ENCODE measurements at places on chromosomes 2 and 18.

DNA sequence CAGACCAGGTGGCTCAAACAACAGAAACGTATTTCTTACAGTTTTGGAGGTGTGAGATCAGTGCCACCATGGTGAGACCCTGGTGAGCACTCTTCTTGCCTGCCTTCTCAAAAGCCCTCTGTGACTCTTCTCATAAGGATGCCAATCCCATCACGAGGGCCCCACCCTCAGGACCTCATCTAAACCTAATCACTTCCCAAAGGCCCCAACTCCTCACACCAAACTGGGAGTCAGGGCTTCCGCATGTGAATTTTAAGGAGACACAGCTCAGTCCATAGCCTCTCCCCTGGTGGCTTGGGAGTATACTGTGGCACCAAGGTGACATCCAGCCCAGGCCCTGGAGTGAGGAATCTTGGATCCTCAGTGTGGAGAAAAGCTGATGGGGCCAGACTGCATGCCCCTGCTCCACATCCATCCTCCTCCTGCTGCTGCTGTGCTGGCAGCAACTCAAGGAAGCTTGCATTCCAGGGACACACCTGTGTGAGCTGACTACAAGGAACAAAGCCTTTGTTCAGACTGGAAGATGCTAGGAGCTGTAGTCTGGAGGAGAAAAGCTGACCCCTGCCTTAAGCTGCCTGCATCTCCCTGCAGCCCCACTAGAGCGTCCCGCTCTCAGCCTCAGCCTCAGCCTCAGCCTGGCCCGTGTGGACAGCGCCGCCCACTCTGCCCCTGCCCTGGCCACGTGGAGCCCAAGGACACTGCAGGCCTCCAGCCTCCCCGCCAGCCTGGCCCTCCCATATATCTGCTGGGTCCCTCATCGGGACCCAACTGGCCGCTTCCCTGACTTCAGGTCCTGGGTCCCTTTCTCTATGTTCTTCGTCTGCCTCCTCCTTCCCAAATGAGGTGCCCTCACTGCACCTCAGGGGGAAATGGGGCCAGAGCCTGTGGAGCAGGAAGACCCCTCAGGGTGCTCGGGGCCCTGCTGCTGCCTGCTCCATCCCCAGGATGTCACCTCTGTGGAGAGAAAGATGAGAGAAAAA, 87.8 kb upstream of the RAB6C start:
- no peak for DNase-seq

DNA sequence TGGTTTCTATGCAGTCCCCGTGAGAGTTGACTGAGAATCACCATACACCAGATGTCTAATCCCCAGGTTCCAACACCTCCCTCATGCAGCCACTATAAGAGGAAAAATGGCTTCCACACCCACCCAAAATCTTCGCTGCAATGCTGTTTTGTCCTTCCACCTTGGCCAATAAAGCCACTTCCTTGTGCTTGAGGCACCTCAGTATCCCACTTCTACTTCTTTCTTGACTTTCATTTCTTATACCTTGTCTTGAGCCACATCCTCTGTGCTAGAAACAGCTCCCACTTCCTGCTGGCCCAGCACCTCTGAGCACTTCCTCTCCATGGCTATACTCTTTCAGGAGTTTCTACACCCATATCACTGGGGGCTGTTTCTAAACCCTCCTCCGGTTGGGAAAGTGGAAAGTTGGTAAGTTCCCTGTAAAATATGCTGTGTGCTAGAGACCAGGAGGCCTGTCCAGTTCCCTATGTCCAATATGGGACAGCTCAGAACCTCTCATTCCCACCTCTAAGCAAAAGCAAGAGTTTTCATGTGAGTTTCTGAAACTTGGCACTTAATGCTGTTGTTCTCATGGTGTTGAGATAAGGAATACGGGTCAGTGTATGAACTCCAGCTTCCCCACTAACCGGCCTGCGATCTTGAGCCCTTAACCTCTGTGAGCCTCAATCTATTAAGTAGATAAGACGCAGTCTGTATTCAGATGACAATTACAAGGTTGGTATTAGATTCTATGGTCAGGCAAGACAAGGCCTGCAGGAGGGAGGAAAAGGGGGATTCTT, 209.1 kb upstream of the ID2 start:
- no peak for DNase-seq

- DNase-seq: no peak
Measured at GRCh38 chr2:174112073-174112472, 136.3 kb downstream of the OLA1 start.

GRCh38 chr2:46504685-46505471, 25.5 kb downstream of the TMEM247 start:
- DNase-seq: no peak

GRCh38 chr18:48841381-48842258, 109.1 kb downstream of the SMAD7 start:
- no peak for DNase-seq

DNA sequence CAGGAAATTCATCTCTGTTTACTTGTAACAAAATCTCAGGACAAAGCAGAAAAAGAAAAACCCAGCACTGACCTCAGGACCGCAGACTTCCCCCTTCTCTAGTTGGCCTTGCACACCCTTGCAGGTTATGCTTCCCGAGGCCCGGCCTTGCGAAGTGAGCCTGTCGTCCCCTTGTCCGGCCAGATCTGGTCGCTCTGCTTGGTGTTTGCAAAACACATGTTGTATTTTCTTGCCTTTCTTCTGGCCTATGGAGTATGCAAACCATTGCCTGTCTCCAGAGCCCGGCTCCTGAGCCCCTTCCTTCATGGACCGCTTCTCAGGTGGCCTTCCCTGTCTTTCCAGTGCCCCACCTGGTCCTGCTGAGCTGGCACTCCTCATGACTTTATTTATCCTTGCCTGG, 4.8 kb downstream of the IMPA2 start:
- DNase-seq: no peak

- DNase-seq: no peak
Measured at GRCh38 chr2:53036196-53036595, 731.4 kb upstream of the CHAC2 start.

DNA sequence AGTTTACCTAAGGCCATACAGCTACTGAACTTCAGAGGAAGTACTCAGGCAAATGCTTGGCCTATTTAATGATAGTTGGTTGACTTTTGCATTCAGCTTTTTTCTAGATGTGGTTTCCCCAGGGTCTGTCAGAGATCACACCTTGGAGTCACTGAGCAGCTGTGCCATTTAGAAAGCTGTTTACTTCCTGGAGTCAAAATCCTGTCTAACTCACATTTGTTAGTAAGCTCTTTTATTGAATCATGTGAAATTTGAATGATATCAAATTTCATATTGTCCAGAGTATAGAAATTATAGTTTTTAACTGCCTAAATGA, 7.6 kb upstream of the TRIB2 start:
- no peak for DNase-seq

GRCh38 chr2:133766164-133766832, 198.0 kb upstream of the NCKAP5 start:
- DNase-seq: no peak

- DNase-seq: no peak
Measured at GRCh38 chr2:215904101-215904500, 109.2 kb downstream of the MREG start.

DNA sequence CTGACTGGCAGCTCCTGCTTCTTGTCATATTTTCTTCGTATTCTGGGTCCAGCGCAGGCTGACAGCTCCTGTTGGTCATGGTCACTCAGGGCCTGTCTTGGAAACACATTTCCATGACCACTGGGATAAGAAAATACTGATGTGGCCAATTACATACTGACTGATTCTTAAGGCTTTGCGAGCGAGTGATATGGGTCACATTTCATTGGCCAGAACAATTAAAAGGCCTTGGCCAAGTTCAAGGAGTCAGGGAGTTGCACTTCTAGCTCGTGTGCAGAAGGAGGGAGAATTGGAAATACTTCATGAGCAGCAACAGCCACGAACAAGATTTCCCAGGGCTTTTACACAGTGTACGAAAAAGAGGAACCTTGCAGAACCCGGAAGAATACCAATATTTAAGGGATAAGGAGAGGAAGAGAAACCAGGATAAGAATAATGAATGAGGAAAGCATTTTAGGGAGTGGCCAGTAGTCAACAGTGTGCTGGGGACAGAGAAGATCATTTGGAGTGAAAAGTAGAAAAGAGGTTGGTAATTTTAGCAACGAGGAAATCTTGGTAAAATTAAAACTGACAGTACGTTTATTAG, 149.5 kb downstream of the ATP9B start:
- DNase-seq: no peak

- DNase-seq: no peak
Measured at GRCh38 chr2:200756618-200757321, 54.9 kb upstream of the BZW1 start.

DNA sequence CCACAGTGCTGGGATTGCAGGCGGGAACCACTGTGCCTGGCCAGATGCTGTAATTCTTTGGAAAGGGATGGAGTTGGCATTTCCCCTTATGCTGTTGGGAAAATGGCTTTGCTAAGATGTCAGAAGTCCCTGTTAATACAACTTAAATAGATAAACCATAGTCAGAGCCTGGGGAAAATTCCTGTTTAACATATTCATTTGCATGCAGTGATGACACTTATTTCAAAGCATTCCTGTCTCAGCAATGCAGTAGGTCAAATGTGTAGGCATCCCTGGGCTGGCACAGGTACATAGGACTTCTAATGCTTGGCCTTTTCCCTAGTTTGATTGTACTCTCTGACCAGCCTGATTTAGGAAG, 38.6 kb downstream of the RAMP1 start:
- no peak for DNase-seq

- no peak for DNase-seq
Measured at GRCh38 chr2:36002941-36003340, 352.6 kb upstream of the CRIM1 start.

DNA sequence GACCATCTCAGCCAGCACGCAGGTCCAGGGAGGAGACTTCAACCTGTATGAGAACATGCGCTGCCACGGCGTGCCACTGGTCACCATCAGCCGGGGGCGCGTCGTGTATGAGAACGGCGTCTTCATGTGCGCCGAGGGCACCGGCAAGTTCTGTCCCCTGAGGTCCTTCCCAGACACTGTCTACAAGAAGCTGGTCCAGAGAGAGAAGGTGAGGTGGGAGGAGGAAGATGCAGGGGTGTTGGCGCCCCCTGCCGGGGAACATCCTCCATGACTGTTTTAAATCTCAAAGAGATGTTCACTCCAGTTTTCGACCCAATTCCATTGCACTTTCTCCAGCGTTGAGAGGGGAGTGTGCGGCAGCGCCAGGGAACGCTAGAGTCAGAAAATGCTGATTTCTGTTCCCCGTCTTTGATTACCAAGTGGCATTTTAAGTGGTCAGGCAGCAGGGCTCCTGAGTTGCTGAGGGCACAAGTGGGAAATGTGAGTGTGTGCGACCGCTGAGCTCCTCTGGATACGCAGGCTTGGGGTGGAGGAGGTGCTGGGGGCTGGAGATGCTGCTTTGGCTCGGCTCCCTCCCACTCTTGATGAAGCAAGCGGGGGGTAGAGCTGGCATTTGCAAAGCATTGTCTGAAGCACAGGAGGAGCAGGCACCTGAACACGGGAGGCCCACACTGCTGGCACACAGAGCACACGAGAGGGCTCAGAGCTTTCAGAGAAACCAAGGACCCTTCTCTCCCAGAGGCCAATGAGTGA, 27.7 kb upstream of the MAPRE3 start:
- DNase-seq: no peak

GRCh38 chr2:226660526-226660925, 139.1 kb downstream of the IRS1 start:
- no peak for DNase-seq

DNA sequence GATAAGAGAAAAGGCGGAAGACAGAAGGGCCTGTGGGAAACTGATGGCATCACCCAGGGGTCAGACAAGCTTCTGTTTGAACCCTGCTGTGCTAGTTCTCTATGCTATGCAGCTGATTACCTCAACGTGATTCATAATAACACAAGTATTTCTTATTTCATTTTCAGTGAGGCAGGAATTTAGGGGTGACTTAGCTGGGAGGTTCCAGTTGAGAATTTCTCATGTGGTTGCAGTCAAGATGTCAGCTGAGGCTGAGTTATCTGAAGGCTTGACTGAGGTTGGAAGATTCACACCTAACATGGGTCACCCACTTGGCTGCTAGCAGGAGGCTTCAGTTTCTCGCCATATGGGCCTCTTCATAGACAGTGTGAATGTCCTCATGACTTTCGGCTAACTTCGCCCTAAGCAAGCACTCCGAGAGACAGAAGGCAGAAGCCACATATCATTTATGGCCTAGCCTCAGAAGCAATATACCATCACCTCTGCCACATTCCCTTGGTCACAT, 34.0 kb upstream of the TMEM131 start:
- DNase-seq: no peak

GRCh38 chr2:109195193-109196045, 66.4 kb downstream of the SH3RF3 start:
- no peak for DNase-seq

DNA sequence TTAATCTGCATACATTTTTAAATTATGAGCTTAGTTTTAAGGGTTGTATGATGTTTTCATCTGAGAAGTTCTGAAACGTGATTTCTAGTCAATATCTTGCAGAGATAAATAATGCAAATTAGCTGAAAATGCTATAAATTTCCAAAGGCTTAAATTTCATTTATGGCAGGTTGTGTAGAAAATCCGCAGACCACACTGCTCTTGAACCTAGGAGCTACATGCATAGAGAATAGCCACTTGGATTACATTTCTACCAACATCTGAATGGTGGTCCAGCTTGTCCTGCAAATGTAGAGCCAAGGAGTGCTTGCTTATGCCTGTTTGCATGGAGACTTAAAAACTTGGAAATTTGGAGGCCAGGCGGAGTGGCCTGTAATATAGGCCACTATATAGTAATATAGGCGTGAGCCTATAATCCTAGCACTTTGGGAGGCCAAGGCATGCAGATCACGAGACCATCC, 6.8 kb downstream of the MAT2A start:
- DNase-seq: no peak

DNA sequence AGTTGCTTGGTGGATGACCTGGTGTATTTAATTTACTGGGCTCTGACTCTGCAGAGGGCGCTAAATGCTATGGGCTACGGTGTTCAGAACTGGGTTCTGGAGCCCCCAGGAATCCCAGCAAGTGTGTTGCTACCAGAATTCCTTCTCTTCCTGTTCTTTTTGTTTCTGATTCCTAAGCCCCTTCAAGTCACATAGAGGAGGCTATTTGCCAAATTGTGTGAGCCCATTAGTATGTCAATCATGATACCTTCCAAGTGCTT, 358.2 kb upstream of the SPRED2 start:
- DNase-seq: no peak

GRCh38 chr2:171342067-171342413, 91.8 kb downstream of the METTL8 start:
- DNase-seq: no peak

DNA sequence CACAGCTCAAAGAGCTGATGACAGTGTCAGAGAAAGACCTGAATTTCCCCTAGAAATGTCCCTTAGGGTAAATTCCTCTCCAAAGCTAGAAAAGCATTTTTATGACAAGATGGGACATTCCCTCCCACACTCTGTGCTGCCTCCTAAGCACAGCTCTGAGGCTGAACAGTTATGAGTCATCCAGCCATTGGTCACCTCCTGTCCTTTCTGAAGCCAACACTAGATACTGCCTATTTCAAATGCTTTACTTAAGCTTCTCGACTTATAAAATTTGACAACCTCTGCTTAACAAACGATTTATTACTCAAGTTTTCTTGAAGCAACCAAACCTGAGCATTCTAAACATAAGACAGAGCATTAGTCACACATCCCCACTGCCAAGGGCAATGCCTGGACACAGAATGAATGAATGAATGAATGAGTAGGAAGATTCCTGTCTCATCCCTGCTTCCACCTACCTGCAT, 35.4 kb downstream of the B4GALT6 start:
- no peak for DNase-seq

Data from NCI-H1417 treated with DMSO at 0.1 percent for 48 hours (cell line).